ENCODE measurements at places on chromosomes 3 and 15.

GRCh38 chr3:120908795-120909601 is 993 bp downstream of the STXBP5L start:
- DNase-seq: peak; percentile 6

- no peak for DNase-seq
Measured at GRCh38 chr3:144187531-144188210, 216.0 kb downstream of the DIPK2A start.

GRCh38 chr3:190558316-190558715 is 44.4 kb downstream of the IL1RAP start:
- no peak for DNase-seq

DNA sequence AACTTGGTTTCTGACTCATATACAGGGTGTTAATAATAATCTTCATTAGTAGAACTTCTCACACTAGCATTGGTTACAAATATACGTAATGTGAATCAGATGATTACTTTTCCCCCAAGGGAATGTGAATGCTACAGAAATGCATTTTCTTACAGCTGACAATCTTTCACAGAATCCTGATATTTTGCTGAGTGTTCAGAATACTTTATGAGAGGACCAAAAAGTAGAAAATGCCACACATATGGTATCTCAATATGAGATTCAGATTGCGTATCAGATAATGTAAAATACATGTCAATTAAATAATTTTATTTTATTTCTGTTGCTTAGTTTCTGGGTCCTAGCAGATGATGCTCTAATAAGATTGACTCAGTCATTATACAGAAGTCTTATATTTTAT is 979.9 kb upstream of the GBE1 start:
- no peak for DNase-seq

DNA sequence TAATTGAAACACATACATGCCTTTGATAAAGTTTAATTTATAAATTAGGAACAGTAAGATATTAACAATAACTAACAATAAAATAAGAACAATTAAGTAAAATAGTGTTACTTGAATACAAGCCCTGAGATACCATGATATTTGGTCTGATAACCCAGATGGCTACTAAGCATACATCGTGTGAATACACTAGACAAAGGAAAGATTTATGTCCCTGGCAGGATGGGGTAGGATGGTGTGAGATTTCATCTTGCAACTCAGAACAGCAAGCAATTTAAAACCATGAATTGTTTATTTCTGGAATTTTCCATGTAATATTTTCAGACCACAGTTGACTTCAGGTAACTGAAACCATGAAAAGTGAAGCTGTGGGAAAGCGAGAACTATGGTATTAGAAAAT is 169.5 kb downstream of the DIPK2A start:
- DNase-seq: no peak

DNA sequence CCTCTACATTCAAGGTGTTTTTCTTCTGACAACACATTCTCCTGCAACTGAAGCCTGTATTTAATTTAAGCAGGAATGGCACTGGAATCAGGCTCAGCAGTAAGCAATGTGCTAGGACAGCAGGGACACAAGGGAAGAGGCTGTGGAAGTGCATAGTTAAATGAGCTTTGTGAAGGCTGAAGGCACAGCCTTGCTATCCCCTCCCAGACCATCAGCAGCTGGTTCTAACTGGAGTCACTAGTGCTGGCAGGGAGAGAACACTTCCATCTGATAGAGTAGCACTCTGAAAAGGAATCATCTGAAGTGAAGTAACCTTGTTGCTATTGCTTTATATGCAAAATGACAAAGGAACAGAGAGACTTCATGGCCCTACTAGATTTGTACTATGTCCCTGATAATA is 14.7 kb downstream of the UQCC5 start:
- no peak for DNase-seq

DNA sequence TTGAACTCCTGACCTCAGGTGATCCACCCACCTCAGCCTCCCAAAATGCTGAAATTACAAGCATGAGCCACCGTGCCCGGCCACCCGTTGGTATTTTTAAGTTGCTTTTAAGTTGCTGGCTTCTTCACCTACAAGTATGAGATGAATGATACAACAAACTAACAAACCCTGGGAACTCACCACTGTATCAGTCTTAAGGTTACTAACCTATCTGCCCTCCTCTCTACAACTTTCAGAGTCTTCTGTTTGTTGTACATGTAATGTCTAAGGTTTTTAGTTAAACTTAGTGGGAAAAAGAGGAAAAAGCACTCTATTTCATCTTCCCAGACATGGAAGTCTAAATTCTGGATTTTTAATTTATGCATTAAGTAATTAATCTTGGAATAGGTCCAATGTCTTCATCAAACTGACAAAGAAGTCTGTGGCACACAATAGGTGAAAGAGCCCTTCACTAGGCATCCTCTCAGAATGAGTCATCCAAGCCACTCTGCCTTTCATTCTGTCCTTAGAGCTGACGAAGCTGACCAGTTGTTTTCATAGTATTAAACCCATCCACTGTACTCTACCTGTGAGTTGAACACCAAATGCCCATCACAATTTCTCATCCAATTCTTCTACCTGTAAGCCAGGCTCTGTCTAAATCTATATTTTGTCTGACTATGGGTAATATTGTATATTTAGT is 936.1 kb downstream of the TUSC7 start:
- no peak for DNase-seq

DNA sequence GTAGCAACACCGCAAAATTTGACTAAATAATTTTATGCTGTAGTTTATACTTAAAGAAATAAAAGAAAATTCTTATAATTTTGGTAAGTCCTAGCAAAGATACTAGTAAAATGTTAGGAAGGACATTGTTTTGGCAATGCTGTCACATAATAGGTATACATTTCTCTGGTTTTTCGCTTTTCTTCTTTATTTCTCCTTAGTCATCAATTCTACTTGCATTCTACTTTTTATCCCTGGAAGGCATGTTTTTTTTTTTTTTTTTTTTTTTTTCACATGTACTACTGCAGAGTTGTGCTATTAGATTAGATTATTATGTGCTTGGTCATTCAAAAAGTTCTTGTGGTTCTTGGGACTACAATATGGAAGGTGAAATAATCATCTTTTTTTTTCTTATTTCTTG is 1421.2 kb downstream of the SI start:
- no peak for DNase-seq

DNA sequence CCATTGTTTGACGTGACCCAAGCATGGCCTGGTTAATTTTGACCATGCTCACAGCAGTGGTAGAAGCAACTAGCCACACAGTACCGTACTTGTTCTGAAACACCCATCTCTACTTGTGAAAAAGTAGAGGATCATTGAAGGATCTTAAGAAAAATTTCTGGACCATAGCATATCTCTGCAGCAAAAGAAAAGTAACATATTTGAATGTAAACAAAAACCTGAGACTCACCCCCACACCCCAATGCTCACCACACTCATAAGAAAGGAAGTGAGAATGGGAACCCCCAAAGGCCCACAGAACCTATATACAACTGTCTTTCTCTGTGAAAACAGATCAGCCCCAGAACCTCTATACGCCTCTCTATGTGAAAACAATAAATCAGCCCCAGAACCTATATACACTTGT is 33.8 kb upstream of the TFRC start:
- DNase-seq: peak; percentile 70

GRCh38 chr15:96349857-96350720 is 19.6 kb downstream of the NR2F2 start:
- DNase-seq: no peak

DNA sequence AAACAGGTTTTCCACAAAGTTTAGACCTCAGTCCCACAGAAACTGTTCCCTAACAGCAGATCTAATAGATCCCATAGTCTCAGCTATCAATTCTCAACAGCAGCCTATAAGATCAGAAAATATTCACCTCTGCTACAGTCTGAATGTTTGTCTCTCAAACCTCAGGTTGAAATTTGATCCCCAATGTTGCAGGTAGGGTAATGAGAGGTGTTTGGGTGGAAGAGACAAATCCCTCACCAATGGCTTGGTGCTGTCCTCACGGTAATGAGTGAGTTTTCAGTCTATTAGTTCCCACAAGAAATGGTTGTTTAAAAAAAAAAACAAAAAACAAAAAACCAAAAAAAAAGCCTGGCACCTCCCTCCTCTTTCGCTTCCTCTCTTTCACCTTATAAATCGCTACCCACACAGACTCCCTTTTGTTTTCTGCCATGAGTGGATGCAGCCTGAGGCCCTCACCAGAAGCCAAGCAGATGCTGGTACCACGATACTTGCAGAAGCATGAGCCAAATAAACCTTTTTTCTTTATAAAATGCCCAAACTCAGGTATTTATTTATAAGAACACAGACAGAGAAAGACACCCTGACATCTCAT is 14.2 kb downstream of the ZNF280D start:
- DNase-seq: no peak

- no peak for DNase-seq
Measured at GRCh38 chr3:186268616-186269448, 93.2 kb downstream of the DGKG start.

GRCh38 chr3:109346770-109347295 is 9.5 kb upstream of the DPPA4 start:
- DNase-seq: no peak

DNA sequence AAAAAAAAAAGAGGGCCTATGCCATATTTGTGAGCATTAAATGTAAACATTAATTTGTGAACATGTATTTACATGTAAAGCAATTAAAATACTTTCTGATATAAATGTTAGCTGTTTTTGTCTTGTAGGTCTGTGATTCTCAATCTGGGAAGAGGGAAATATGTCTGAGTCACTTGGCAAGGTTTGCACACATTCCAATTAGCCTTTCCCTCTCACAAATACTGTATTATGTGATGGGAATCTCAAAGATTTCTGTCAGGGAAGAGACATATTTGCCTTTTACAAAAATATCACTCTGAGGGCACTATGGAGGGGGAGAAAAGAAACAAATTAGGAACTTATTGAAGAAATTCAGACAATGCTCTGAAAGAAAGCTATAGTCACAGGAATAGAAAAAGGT is 483.6 kb downstream of the GBE1 start:
- no peak for DNase-seq

DNA sequence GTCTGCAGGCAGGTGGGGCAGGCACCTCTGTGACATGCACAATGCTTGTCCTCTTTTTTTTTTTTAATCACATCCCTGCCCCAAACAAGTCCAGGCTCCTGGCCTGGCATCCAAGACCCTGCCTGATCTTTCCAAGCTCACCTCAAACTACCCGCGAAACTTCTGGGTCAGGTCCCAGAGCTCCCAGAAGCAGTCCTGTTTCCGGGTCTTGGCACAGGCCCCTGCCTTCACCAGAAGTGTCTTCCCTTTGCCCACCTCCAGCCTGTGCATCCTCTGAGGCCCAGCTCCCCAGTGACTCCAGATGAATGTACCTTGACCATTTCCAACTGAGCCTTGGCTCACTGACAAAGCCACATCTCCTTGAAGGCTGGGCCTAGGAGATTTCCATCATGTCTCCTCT is 23.0 kb downstream of the PLA2G4E start:
- DNase-seq: no peak

DNA sequence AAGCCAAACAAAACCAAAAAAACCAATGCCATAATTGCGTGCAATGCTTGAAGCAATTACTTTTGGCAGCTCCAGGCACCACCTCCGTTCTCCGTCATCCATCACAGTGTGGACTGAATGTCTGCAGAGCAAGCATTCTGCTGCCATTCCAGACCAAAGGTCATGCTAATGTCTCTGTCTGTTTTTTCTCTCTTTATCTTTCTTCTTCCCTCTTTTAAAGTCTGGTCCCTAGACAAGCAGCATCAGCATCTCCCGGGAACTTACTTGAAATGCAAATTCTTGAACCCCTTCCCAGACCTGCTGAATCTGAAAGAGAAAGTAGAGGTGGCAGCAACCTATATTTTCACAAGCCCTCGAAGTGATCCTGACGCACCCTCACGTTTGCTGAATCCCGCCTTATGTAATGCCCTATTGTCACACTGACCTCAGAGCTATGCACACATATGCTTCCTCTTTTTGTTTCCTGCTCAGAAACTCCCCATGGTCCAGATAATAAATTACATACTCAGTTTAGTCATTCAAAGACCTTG is 297.3 kb upstream of the PROK2 start:
- DNase-seq: peak; percentile 81

- no peak for DNase-seq
Measured at GRCh38 chr3:52400275-52400793, 44.6 kb downstream of the SEMA3G start.

GRCh38 chr15:58314593-58315216 is 117.1 kb upstream of the LIPC start:
- DNase-seq: no peak

GRCh38 chr15:63596676-63597037 is 530 bp upstream of the FBXL22 start:
- no peak for DNase-seq

- DNase-seq: no peak
Measured at GRCh38 chr3:37326144-37326543, 151.8 kb upstream of the LRRFIP2 start.
